ENCODE measurements at places on chromosomes 6 and 20. TPM values are rescaled to one million over a fixed set of nuclear protein-coding genes. Genes with fewer than 3 reads are reported as not detected.

Gene CRYBG1
- polyA plus RNA-seq = 0.04 TPM

Gene CD109
- 0.07 TPM for polyA plus RNA-seq

Gene PCMTD2
- polyA plus RNA-seq = 267 TPM

Gene DLK2
- polyA plus RNA-seq = 19.8 TPM

Gene ZSCAN9
- polyA plus RNA-seq = 102 TPM

Gene APCDD1L
- not detected for polyA plus RNA-seq

Gene FLOT1
- polyA plus RNA-seq = 84.7 TPM

Gene C6orf58
- polyA plus RNA-seq = 0.52 TPM

Gene ABHD16B
- not detected for polyA plus RNA-seq

Gene CLPSL2
- not detected for polyA plus RNA-seq

Gene CYP24A1
- polyA plus RNA-seq = not detected

Gene BACH2
- polyA plus RNA-seq = 45.5 TPM

Gene RSPO3
- polyA plus RNA-seq = 0.20 TPM

Measured in neural cell (in vitro differentiated cells).